ENCODE measurements at places on chromosomes 6 and 20.
A peak's percentile ranks its signal among the peaks of the same experiment; 100 is the strongest.

GRCh38 chr20:5835871-5836270 lies 85.7 kb downstream of the SHLD1 start:
- DNase-seq, result no peak

DNA sequence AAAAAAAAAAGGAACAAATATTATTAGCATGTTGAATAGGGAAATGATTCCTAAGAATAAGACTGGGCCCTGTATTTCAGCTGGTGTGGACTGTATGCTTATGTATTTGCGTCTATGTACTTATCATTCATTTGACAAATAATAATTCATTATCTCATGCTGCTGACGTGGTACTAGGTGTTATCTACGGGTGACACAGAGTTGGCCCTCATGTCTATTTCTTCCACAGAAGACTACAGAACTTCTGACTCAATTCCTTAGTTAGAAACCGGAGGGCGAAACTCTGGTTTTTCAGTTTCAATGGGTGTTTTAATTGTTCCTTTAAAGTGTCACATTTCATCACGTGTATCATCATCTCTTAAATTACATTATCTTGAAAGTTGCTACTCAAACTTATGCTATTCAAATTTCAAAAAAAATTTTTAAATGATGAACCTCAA lies 305.9 kb downstream of the CLIC5 start:
- DNase-seq, result peak; percentile 56

- no peak for DNase-seq
Measured at GRCh38 chr6:24744911-24745310, 26.0 kb upstream of the C6orf62 start.

- no peak for DNase-seq
Measured at GRCh38 chr6:101386982-101387381, 6.5 kb upstream of the GRIK2 start.

DNA sequence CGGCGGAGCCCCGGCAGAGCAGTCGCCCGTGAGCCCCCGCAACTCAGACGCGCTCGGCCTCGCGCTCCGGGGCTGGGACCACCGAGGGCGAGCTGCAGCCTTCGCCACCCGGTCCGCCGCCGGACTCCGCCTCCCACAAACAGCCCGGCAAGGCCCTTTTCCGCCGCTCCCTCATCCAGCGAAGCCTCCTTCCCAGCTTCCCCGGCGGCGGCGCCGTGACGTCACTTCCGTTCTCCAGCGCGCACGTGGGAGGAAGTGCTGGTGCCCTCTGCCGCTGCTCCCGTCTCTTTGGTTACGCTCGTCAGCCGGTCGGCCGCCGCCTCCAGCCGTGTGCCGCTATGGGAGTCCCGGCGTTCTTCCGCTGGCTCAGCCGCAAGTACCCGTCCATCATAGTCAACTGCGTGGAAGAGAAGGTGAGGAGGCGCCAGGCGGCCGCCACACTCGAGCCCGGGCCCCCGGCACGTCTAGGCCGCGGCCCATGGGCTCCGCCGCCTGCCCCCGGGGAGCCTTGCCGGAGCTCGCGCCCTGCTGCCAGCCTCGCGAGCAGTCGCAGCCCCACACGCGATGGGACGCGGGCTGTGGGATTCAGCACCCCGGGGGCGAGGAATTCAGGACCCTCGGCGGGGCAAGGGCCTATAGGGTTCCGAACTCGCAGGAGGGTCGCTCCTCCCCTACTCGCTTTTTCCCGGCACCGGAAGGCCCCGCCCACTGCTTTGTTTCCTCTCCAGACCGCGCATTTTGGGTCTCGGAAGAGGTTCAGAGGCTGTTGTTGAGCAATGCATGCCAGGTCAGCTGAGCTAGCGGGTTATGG lies at the start of gene XRN2:
Gene XRN2, plus strand, starts transcription at position 271 of the 811 bp plus-strand sequence. Its CDS starts 68 bp downstream, at position 339.
- DNase-seq, result peak; percentile 96

All from stimulated activated CD4-positive, alpha-beta T cell treated with anti-CD3 and anti-CD28 coated beads, Interleukin-1b, Interleukin-23, amount 100 ng/mL, for 48 hours (primary cell).